ENCODE measurements at places on chromosomes 3 and 15.

DNA sequence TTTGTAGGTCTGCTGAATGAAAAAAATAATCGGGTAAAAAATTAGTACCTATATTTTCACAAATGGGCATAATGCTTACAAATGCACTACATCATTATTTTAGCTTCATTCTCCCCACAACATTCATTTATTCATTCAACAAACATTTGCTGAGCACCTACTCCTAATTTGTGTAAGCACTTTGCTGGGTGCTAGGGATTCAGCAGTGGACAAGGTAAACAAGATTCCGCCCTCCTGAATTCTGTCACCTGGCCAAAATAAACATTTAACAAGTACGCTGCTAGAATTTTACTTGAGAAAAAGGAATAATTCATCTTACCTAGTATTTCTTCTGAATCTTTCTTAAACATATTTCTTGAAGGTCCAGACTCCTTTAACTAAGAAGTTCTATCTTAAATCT, 72.1 kb downstream of the TIGIT start:
- no peak for DNase-seq

GRCh38 chr3:193665370-193665989, 72.5 kb downstream of the OPA1 start:
- DNase-seq, result peak; percentile 68

DNA sequence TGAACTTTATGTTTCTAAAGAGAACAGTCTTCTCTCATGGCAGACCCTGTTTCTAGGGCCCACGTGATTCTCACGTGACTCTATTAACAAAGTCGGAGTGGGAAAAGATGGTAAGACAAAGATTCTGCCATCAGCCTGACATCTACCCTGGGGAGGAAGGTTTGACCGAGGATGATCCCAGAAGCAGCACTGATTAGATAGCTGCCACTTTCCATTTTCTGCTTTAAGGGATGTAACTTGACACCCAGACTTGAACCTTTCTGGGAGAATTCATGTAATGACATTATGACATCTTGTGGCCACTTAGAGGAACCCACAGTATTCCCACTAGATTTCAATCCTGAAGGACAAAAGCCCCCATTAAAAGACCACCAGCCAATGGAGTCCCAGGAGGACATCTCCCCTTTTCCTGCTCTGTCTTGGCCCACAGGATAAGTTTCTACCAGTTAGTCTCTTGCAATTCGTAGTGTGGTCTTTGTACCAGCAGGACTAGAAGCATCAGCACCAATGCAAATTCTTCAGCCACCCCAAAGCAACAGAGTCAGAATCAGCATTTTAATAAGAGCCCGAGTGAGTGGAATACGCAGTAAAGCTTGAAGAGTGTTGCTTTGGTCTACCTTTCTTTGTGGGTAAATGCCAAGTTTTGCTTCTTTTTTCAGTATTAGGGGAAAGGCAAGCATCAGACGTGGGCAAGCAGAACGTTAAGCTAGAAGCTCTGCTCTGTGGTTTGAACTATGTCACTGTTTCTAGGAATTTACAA, 480.5 kb upstream of the PROK2 start:
- DNase-seq, result no peak

- DNase-seq, result no peak
Observed at GRCh38 chr3:39361252-39361927, 21.8 kb upstream of the SLC25A38 start.

DNA sequence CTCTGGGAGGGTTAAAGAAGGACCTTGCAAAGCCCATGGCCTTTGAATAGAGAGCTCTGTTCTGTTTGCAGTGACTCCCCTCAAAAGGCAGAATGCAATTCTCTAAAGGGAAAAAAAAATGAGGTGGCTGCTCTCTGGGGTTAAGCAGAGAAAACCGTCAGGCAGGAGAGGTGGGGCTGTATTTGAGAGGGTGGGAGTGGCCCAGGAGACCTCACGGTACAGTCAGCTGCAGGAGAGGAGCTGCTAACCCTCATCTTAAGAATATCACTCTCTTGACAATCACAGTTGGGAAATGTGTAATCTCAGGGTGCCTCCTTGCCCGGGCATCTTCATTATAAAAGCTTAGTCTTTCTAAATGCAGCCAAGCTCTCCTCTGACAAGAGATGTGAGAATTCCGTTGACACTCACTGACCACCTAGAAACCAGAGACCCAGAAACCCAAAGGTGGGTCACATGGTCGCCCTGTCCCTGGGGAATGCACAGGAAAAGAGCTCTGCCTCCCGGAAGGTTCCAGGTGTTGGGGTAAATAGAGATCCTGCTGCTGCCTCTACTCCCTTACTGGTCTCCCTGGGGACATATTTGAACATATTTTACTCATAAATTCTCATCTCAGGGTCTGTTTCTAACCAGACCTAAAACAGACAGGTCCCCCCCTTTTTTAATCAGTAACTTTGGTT, 159.1 kb upstream of the CTDSPL start:
- DNase-seq, result no peak

DNA sequence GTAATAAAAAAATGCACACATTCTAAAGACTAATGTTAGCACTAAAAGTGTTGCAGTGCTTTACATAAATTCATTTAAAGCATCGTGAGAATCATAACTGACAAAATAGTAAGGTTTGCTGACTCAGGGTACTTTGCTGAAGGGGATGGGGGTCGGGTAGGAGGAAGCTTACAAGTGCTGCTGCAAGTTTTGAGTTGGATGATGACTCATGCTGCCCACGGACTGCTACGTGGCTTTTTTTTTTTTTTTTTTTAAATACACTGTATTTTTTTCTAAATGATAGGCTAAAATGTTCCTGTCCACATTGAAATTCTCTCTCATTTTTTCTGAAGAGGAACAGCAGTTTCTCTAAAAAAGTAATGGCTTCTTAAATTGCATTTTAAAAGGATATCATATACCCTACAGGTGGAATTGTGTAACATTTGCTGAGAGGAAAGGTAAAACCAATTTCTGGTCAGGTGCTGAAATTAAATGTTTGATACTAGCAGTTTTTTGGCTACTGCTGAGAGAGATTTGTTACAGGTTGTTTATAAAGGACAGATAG, 2.2 kb downstream of the MAPK6 start:
- peak; percentile 29 for DNase-seq

DNA sequence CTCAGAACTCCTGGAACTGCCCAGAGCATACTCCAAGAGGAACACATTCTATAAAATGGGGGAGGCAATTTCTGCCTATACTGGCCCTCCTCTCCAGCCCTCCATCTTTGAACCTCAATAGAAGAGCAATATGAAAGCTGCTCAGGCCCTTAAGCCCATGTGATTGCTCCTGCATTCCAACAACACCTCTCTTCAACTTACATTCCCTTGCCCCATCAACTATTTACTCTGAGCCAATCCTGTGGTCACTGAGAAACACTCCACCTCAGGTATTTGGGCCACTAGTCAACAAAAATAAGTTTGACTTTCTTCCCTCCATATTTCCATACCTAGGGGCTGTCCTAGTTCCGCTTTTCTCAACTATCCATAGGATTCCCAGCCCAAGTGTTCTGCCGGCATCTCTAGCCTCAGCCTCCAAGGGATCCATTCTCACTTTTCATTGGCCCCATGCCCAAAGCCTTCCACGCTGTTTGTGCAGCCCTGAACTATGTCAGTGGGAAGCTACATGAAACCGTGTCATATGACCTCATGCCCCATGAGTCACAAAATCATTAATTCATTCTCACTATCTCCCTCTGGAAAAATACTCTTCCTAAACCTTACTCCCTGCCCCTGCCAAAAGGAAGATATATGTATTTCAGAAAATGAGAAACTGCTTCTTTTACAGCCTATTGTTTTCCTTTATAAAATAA, 61.6 kb downstream of the GJD2 start:
- DNase-seq, result no peak

DNA sequence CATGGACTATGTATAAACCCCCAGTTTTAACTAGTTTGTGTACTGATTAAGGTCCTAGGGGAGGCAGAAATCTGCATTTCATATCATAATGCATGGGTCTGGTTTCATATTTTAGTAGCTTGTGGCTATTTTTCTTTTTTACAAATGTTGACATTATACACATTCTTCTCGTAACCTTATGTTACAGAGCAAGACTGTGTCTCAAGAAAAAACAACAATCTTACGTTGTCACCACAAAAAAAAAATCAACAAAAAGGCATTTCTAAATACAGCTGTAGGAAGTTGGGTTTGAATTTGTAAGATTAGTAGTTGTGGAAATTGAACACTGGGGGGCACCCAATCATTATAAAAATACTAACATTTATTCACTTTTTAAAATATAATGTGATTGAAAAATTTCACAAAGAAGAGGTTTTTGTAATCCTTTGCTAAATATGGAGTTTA, 17.9 kb downstream of the SERP1 start:
- DNase-seq, result peak; percentile 16

- DNase-seq, result no peak
Observed at GRCh38 chr15:60325905-60326304, 71.9 kb downstream of the ANXA2 start.

DNA sequence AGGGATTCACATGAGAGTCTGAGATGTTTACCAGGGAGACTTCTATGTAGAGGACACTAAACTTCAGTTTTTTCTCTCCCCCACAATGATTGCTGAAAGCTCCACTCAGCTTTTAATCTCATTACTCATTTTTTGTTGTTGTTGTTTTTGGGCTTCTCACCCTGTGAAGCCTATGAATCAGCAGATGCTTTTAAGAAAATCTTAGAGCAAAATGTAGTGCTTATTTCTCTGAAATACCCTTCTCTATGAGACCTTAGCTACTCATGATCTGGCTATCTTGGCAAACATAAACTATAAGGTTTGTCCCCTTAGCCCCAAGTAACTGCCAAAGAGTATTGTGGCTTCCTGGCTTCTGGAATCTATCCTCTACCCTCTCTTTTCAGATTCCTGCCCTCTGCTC, 537.3 kb downstream of the OCA2 start:
- DNase-seq, result no peak

DNA sequence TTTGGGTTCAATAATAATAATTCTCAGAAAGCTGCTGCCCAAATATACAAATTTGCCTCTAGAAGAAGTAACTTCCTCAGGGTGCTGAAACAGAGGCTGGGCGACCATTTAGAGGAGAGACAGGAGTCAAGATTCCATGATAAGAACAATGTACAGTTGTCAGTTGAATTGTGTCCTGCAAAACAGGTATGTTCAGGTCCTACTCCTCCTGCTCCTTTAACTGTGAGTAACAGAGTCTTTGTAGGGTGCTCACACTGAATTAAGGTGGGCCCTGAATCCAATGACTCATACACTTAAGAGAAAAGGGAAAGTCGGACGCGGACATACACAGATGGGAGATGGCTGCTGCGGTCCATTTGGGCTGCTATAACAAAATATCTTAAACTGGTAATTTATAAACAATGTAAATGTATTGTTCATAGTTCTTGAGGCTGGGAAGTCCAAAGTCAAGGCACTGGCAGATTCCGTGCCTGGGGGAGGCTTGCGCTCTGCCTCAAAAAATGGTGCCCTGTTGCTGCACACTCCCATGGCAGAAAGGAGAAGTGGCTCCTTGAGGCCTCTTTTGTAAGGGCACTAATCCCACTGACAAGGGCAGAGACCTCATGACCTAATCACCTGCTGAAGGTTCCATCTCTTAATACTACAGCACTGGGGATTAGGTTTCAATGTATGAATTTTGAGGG, 55.1 kb downstream of the MB21D2 start:
- DNase-seq, result no peak

DNA sequence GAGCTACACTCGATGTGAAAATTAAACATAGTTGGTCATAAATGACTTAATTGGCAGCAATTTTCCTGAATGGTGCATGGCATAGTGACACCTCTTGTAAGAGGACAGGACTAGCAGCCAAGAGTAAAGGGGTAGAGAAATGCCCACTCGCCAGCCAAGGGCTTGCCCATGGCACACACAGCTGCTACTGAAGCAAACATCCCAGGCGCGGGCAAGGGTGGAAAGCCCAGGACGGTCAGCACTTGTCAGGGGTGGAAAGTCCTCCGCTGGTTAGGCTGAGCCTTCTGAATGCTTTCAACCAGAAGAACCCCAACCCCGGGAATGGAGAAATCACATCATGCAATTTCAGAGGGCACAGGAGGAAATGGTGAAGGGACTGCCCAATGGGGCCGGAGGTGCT, 31.6 kb downstream of the BDH1 start:
- no peak for DNase-seq

- no peak for DNase-seq
Observed at GRCh38 chr3:179589143-179589542, 15.3 kb downstream of the MRPL47 start.

DNA sequence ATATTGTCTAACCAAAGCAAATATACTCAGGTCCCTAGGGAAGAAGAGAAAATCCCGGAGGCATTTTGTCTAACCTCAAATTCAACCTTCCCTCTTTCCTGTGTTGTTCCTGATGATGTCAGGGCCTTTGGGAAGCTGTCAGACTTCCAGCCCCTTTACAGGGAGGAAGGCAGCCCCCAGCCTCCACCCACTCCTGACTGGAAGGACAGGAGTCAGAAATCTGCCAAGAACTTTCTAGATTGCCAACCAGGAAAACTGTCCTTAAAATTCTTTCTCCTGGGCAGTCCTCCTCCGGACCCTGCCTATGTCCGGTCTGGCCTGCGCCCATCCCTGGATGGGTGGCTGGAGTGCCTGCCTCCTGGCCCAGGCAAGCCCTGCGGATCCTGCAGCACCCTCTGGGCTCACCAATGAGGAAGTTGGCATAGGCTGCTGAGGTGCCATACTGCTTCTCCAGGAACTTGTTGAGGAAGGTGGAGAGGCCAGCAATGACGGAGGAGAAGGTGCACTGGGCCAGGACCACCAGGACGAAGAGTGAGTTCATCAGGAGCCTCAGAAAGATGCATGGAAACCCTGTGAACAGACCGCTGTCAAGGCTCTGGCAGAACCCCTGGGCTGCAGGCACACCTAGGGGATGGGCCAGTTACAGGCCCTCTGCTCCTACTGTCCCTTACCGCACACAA, 52.6 kb upstream of the RAB6B start:
- DNase-seq, result no peak

GRCh38 chr3:49316696-49317457, 23.0 kb downstream of the USP4 start:
- no peak for DNase-seq

DNA sequence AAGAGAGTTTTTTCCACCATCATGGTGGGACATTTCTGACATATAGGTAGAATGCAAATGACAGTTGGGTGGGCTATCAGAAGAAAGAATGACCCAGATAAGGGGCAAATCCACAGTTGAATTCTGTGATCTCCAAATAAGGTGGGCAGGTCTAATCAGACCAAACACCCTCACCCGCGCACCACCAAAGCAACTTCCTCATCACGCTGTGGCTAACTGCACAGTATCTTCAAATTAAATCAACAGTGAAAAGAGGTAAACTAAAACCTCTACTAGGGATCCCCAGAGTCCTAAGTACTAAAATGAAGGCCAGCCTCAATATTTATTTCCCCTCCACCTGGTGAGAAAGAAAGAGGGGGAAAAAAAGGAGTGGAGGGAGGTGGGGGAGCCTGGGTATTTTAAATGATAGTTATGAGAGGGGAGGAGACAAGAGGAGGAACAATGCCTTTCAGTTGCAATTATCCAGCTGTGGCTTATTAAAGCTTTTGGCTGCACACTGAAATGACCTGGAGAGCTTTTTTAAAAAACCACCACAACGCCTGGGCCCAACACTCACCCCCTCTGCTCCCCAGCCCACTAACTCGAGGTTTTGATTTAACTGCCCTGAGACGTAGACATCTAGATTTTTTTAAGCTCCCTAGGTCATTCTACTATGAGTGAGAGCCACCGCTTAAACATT, 61.0 kb downstream of the LRIG1 start:
- no peak for DNase-seq
